Stimulated activated CD4-positive, alpha-beta T cell treated with anti-CD3 and anti-CD28 coated beads, Interleukin-1b, Interleukin-23, amount 100 ng/mL, for 1 hour (primary cell): ENCODE measurements at places on chromosomes 4 and X.

- DNase-seq: no peak
Observed at GRCh38 chr4:98976716-98977115, 18.8 kb upstream of the METAP1 start.

GRCh38 chr4:94348666-94349065 is 6.0 kb upstream of the HPGDS start:
- DNase-seq: no peak

GRCh38 chr4:106268786-106269185 is 47.2 kb downstream of the TBCK start:
- DNase-seq: no peak

- DNase-seq: no peak
Observed at GRCh38 chr4:185276036-185276435, 66.6 kb downstream of the SNX25 start.

DNA sequence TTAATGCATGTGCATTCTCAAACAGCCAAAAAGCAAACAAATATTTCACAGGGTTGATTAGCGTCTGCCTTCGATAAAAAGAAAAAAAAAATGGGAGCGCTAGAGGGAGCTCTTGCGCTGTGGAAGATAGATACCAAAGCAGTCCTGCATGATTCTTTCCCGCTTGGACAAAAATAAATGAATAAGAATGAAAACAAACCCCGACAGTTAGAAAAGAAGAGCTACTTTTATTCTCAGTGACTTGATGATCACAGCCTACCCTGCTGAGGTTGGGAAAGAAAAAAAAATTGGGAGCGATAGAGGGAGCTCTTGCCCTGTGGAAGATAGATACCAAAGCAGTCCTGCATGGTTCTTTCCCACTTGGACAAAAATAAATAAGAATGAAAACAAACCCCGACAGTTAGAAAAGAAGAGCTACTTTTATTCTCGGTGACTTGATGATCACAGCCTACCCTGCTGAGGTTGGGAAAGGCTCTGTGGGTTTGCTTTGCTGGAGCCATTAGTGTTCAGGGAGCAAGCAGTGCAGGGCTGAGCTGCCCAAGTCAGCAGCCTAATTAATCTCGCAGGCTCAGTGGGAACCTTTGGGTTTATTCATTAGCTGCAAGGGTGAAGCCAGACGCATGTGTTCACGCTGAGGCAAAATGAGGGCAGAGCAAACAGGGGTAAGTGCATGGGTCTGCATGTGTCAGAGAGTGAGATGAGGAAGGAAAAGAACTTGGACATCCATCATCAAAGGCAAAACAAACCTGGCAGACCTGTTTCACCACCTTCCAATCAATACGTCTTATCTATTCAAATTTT is 249.3 kb upstream of the PRKX start:
- DNase-seq: no peak

DNA sequence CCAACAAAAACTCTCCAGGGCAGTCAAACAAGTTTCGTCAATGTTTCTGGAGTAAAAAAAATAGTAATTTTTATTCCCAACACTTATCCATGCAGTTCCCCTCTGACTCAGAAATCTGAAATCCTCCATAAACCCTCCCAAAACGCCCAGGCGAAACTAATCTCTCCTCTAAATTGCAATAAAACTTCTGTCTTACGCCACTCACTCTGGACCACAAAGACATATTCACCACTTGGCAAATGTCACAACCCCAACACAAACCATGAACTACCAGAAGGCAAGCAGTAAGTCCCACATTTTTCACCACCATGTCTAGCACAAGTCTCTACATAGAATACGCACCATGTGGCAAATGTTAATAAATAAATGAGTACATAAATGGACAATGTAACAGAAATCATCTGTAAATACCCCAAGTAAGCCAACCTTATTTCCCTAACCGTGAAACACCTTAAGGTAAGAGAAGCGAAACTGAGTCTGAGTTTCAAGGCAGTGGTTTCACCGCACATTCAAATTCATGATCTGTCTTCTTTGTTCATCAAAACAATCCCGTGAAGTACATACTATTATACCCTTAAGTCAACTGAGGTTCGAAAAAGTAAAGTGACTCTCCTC is 1.6 kb downstream of the PAPSS1 start:
- DNase-seq: no peak

GRCh38 chr4:86959588-86960500 is 25.0 kb downstream of the AFF1 start:
- no peak for DNase-seq

GRCh38 chrX:19991350-19991718 is 473 bp upstream of the BCLAF3 start:
- no peak for DNase-seq

DNA sequence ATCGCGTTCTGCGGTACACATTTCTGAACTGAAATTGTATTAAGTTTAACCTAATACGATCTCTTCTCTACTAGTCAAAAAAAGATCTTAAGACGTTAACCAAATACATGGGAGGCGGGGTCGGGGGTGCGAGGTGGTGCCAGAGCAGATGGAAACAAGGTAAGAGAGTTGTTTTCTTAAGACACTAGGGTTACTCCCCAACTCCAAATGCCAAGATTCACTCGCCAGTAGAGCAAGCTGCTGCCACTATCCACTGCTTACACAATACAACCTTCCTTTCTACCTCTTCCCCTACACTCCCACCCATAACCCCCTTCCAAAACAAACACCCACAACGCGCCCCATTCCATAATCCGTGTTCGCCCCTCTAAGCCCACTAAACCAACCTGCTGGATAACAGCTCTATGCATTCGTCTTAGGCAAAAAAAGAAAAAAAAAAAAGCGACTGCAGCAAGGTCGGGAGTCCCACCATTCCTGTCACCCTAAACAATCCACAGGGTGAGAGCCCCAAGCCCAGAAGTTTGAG is 1.3 kb downstream of the LCORL start:
- DNase-seq: no peak

GRCh38 chrX:95764972-95765451 is 919.6 kb upstream of the DIAPH2 start:
- no peak for DNase-seq

DNA sequence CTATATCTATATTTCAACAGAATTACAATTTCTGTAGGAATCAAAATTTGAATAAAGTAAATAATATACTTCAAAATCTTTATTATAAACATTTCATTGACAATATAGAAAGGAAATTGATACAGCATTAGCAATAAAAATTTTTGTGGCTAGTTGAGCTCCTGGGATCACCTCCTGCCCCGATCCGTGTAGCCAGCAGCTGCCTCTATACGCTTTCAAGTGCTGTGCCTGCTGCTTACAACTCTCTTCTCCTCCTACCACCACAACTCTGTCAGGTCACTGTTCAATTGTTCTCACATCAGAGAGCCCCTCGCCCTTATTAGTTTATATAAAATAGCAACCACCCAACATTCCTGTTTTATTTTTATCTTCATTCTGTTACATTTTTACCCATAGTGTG is 27.6 kb downstream of the INPP4B start:
- DNase-seq: no peak

DNA sequence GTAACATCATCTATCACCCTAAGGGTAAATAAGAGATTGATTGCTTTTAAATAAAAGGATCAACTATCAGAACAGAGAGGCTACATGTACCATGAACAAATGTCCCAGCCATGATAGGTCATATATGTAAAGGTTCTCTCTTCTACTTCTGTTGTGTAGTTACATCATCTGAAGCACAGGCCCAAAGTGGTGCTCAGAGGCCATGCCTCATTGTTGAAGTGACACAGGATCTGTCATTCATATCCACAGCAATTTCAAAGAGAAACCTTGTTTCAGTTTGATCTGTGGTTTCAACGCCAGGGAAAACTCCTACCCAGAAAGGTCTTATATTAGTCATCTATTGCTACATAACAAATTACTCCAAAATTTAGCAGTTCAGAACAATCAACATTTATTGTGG is 269.2 kb upstream of the MAOA start:
- DNase-seq: no peak

DNA sequence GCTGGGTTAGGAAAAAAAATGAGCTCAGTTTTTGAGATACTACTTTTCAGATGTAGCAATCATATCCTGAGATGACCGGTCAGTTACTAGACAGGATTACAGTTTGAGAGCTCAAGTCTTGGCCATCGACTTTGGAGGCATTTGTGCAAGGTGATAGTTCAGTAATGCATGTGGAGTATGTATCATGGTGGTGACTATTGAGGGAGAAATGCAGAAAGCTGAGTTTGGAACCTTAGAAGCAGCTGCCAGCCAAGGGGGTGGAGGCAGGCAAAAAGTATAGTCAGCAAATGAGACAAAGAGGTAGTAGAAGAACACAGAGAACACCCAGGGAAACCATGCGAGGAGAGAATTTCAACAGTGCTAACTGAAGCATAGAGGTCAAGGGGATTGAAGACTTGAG is 48.7 kb upstream of the SLC4A4 start:
- no peak for DNase-seq

DNA sequence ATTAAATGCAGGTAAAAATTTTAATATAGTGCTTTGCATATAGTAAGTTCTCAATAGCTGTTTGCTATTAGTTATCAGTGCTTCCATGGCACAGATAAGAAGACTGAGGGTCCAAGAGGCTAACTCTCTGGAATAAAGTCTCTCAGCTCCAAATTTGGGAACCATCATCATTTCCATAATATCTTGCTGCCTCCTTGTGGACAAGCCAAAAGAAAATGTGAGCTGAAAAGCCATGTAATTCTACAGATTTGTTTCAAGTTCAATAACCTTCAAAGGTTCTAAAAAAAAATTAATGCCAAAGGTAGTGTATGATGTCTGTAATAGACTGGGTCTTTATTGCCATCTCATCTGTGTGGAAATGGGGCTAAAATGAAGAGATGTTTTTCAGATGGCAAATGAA is 136.9 kb upstream of the VCX start:
- DNase-seq: no peak

DNA sequence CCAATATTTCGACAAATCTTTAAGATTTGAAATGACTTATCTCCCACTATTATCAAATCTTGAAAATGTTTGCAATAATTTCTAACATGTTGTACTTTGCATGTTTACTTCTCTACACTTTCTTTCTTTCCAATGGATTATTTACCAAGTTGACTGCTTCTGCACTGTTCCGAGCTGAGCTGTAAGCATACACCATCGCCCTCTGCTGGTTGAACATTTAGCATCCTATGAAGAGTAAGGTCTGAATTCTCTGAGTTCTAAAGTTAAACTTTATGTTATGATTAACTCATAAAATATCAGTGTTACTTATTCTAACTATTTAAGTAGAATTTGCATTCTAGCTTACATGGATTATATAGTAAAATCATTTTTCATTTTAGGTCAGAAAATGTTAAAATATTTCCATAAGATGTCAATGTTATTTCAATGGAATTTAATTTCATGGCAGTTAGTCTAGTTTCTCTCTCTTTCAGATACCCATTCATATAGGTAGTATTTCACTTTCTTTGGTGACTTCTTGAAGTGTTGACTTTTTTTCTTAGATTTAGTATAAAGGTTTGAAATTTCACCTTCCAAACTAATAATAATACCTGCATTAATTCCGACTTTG is 137.4 kb downstream of the DKK2 start:
- no peak for DNase-seq

- DNase-seq: no peak
Observed at GRCh38 chr4:70183168-70183939, 12.2 kb upstream of the ODAM start.
